ENCODE measurements at places on chromosomes 6 and 20. TPM values are rescaled to one million over a fixed set of nuclear protein-coding genes. Genes with fewer than 3 reads are reported as not detected.

- H3K4me3 ChIP-seq: no peak overlapping the region
- H3K27me3 ChIP-seq: peaks cover 7% of the 10 kb centered on the region
- H3K27ac ChIP-seq: no peak overlapping the region
- H3K4me1 ChIP-seq: peaks cover 14% of the 10 kb centered on the region
- DNase-seq: no peak
Measured at GRCh38 chr6:106056060-106056745, 29.9 kb upstream of the PRDM1 start.

- peak overlapping the region; percentile 90 for H3K27ac ChIP-seq
- H3K4me1 ChIP-seq: peaks cover 67% of the 10 kb centered on the region
- H3K4me3 ChIP-seq: peak overlapping the region; percentile 79
- no peaks in the 10 kb centered on the region for H3K27me3 ChIP-seq
- peaks cover 32% of the 10 kb centered on the region for H3K36me3 ChIP-seq
Measured at GRCh38 chr20:35773154-35773751, 1.4 kb downstream of the PHF20 start.

The BTN1A1 gene
- total RNA-seq: 0.11 TPM

GRCh38 chr6:99334526-99335127, 14.8 kb downstream of the FAXC start:
- no peak overlapping the region for H3K4me3 ChIP-seq
- H3K36me3 ChIP-seq: no peaks in the 10 kb centered on the region
- peaks cover 2% of the 10 kb centered on the region for H3K4me1 ChIP-seq
- peaks cover 19% of the 10 kb centered on the region for H3K27me3 ChIP-seq

- H3K4me1 ChIP-seq: peaks cover 3% of the 10 kb centered on the region
- no peak for DNase-seq
- H3K27me3 ChIP-seq: no peaks in the 10 kb centered on the region
- peaks cover 24% of the 10 kb centered on the region for H3K36me3 ChIP-seq
- H3K4me3 ChIP-seq: no peak overlapping the region
Measured at GRCh38 chr20:13587370-13587769, 51.4 kb downstream of the TASP1 start.

The SYNJ2 gene
- 27.7 TPM for total RNA-seq

The PRL gene
- 0.52 TPM for total RNA-seq

DNA sequence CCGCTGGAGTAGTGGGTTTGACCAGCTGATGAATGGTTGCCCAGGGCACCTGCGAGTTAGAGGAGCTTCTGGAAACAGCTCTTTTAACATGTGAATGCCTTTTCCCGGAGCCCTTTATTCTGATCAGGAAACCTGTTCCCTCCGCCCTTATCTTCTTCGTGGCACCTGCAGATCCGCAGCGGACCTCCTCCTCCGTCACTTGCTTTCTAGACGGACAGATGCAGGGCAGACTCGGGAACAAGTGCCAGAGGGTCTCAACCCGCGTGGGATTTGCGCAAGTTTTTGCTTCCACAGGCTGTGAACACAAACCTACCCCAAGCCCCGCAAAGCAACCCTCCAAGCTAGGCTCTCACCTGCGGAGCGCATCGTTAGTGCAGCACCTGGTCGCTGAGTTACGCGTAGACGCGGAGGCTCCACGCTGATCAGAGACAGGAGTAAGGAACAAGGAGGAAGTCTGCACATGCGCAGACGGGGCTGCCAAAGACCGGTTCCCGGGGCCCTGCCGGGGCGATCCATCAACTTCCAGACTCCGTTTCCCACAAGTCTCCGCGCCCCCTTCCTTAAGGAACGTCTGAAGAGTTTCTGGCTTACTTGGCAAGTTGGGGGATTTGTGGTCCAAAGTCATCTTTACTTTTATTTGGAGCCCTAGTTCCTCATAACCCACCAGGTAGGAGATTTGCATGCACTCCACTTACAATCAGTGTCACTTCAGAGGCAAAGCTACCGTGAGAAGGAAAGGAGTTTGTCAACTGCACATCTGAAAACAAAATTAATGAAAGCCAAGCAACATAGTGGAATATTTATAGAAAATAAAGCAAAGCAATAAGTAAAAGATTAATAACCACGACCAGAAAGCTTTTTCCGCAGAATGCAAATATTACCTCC, 52.7 kb upstream of the ELMO2 start:
- peaks cover 7% of the 10 kb centered on the region for H3K36me3 ChIP-seq
- no peak overlapping the region for H3K4me3 ChIP-seq
- H3K27ac ChIP-seq: no peak overlapping the region
- DNase-seq: peak; percentile 5
- H3K4me1 ChIP-seq: no peaks in the 10 kb centered on the region

DNA sequence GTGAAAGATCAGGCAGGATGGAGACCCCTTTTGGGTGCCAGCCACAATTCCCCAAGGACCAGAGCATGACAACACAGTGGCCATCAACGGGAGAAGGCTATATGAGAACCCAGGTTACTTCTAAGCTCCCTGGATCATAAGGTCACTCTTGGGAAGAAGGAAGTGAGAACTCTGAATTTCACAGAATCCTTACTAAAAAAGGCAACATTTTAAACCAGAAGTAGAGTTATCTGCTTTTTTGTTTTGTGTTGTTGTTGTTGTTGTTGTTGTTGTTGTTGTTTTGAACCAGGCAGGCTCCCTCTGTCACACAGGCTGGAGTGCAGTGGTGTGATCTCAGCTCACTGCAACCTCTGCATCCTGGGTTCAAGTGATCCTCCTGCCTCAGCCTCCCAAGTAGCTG, 107.4 kb upstream of the TNFAIP3 start:
- H3K27ac ChIP-seq: no peak overlapping the region
- H3K36me3 ChIP-seq: no peaks in the 10 kb centered on the region
- no peak overlapping the region for H3K4me3 ChIP-seq
- no peak for DNase-seq
- no peaks in the 10 kb centered on the region for H3K4me1 ChIP-seq

- peak overlapping the region; percentile 91 for H3K4me3 ChIP-seq
- H3K36me3 ChIP-seq: peaks cover 7% of the 10 kb centered on the region
- H3K27me3 ChIP-seq: no peaks in the 10 kb centered on the region
- H3K4me1 ChIP-seq: peaks cover 42% of the 10 kb centered on the region
- H3K27ac ChIP-seq: peak overlapping the region; percentile 69
- DNase-seq: no peak
Measured at GRCh38 chr6:157981132-157981394, 600 bp upstream of the SYNJ2 start.

DNA sequence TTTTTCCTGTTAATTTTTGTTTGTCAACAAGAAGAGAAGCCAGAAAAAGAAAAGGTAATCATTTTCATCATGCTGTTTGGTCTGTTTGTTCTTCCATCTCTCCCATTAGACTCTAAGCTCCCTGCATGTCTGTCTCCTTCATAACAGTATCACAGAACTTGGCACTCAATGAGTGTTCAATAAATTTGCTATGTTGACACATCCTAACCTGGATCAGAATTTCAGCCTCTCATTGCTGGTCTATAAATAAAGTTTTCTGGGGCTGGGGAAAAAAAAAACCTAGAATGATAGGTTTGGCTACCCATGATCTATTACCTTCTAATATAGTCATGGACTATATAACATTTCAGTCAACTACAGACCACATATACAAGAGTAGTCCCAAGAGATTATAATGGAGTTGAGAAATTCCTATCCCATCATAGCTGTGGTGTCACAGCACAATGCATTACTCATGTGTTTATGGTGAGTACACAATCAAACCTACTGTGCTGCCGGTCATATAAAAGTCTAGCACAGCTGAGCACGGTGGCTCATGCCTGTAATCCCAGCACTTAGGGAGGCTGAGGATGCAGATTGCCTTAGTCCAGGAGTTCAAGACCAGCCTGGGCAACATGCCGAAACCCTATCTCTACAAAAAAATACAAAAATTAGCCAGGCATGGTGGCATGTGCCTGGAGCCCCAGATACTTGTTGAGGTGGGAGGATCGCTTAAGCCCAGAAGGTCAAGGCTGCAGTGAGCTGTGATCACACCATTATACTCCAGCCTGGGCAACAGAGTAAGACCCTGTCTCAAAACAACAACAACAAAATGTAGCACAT, 5.9 kb downstream of the NUDT3 start:
- H3K36me3 ChIP-seq: no peaks in the 10 kb centered on the region
- no peaks in the 10 kb centered on the region for H3K27me3 ChIP-seq

DNA sequence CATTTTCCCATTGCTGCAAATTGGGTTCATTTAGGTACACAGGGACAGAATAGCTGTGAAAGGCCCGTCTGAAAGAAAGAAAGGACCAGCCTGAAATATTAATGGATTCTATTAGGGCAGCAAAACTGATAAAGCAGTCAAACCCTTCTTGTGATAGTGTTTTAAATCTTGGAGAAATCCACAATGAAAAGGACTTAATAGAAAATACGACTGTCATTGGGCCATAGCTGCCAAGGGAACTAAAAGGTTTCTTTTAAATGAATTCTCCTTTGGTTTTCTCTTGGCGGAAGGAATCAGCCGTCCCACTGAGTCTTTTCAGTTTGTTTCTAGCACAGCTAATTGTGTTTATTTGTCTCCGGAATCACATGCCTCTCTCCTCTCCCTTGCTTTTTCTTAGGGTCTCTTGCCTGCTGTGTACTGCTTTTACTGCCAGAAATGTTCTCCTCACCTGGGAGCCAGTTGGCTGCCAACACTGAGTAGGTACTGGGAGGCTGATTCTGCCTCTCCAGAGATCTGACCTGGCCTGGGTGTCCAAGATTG, 11.3 kb downstream of the PAQR8 start:
- peaks cover 59% of the 10 kb centered on the region for H3K4me1 ChIP-seq
- H3K27ac ChIP-seq: no peak overlapping the region
- no peaks in the 10 kb centered on the region for H3K27me3 ChIP-seq
- no peak overlapping the region for H3K4me3 ChIP-seq
- peaks cover 52% of the 10 kb centered on the region for H3K36me3 ChIP-seq
- no peak for DNase-seq

DNA sequence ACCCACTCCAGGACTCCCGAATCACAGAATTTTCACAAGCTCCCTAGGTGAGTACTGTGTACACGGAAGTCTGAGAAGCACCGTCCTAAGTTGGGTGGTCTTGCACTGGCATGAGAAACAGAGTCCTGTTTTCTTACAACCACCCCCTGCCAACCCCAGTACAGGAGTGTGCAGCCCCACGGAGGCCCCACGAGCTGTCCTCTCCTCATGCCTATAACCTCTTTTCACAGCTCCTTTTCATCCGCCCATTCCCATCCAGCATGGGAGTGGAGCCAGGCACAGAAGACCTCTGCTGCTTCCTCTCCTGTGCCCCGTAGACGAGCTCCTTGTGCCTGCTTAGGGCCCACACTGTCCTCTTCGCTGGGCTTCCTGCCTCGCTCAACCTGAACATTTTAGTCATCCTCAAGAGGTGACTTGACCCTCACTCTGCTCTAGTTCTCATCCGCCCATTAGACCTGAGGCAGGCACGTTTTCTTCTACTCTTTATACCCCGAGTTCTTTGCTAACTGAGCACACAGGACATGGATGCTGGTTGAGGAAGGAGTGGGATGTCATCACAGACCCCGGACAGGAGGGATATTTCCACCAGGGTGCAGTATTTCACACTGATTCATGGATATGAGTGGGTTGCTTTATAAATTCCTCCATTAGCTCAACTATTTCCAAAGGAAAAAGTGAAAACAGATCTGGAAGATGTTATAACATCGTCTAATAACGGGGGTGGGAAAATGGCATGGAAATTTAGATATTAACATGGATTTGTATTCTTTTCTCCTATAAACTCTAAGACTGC, 160.5 kb downstream of the TTLL2 start:
- no peak for DNase-seq
- peaks cover 1% of the 10 kb centered on the region for H3K27me3 ChIP-seq
- no peaks in the 10 kb centered on the region for H3K36me3 ChIP-seq
- H3K4me1 ChIP-seq: no peaks in the 10 kb centered on the region

The TSPYL4 gene
- total RNA-seq: 12.2 TPM

DNA sequence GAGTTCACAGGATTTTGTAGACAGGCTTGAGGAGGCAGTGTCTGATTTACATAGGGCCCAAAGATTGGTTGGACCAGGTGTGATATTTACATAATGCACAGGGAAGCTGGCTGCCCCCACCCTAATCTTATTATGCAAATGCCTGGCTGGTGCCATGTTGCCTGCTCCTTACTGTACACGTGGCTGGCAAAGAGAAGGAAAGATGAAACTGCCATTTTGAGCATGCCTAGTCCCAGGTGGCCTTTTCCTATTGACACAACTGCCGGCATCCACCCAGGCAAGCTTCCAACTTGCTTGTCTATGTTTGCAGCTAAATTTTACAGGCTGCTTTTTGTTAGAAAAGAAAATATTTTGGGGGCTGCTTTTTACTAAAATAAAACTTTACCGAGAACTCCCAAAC, 174.6 kb downstream of the LMBRD1 start:
- H3K27me3 ChIP-seq: peaks cover 8% of the 10 kb centered on the region
- H3K27ac ChIP-seq: no peak overlapping the region
- no peaks in the 10 kb centered on the region for H3K4me1 ChIP-seq
- H3K4me3 ChIP-seq: no peak overlapping the region

The SLC17A1 gene
- total RNA-seq: not detected

- no peak overlapping the region for H3K4me3 ChIP-seq
- no peak for DNase-seq
- H3K27ac ChIP-seq: no peak overlapping the region
- H3K4me1 ChIP-seq: no peaks in the 10 kb centered on the region
- H3K27me3 ChIP-seq: peaks cover 5% of the 10 kb centered on the region
- no peaks in the 10 kb centered on the region for H3K36me3 ChIP-seq
Measured at GRCh38 chr6:900716-901605, 208.0 kb upstream of the EXOC2 start.

The WASF1 gene
- total RNA-seq: 4.8 TPM

The EGFL8 gene
- 14.0 TPM for total RNA-seq

GRCh38 chr6:13615792-13616120, 621 bp downstream of the NOL7 start:
- peaks cover 36% of the 10 kb centered on the region for H3K4me1 ChIP-seq
- peaks cover 42% of the 10 kb centered on the region for H3K36me3 ChIP-seq
- H3K27me3 ChIP-seq: no peaks in the 10 kb centered on the region
- peak overlapping the region; percentile 96 for H3K27ac ChIP-seq
- DNase-seq: peak; percentile 66

- no peak overlapping the region for H3K27ac ChIP-seq
- no peaks in the 10 kb centered on the region for H3K36me3 ChIP-seq
- no peak for DNase-seq
- peaks cover 3% of the 10 kb centered on the region for H3K27me3 ChIP-seq
- H3K4me3 ChIP-seq: no peak overlapping the region
Measured at GRCh38 chr6:164045082-164045481, 630.6 kb downstream of the QKI start.

The SGK2 gene
- 0.16 TPM for total RNA-seq

The FHL5 gene
- total RNA-seq: not detected

The SLC25A27 gene
- 0.85 TPM for total RNA-seq

The ISM1 gene
- 1.4 TPM for total RNA-seq

DNA sequence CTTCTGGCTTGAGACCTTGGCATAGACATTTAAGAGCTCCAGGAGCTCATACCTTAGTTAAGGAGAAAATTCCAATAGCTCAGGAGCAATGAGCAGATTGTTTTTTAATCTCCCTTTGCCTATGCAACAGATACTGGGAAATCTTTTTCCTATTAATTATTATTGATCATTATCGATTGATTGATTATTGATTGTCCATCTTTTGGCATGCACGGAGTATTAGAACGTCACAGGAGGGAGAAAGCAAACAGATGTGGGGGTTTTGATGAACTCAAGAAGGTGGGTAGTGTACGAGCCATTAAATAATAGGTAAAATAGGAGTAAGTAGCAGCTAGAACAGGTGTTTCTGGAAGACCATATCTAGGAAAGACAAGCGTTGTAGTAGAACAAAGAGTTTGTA, 205.0 kb downstream of the DOK5 start:
- no peak overlapping the region for H3K27ac ChIP-seq
- no peak for DNase-seq
- peaks cover 18% of the 10 kb centered on the region for H3K27me3 ChIP-seq
- no peak overlapping the region for H3K4me3 ChIP-seq

- no peaks in the 10 kb centered on the region for H3K36me3 ChIP-seq
- H3K27ac ChIP-seq: no peak overlapping the region
- H3K27me3 ChIP-seq: peaks cover 3% of the 10 kb centered on the region
- no peaks in the 10 kb centered on the region for H3K4me1 ChIP-seq
- no peak overlapping the region for H3K4me3 ChIP-seq
- DNase-seq: no peak
Measured at GRCh38 chr20:49343246-49343645, 65.4 kb upstream of the ZNFX1 start.

The GTSF1L gene
- total RNA-seq: not detected

All from activated CD8-positive, alpha-beta T cell treated with anti-CD3 and anti-CD28 coated beads for 36 hours (primary cell).